ENCODE measurements at places on chromosomes 3 and 15.

- DNase-seq: no peak
Measured at GRCh38 chr3:48927928-48928327, 9.3 kb downstream of the ARIH2 start.

DNA sequence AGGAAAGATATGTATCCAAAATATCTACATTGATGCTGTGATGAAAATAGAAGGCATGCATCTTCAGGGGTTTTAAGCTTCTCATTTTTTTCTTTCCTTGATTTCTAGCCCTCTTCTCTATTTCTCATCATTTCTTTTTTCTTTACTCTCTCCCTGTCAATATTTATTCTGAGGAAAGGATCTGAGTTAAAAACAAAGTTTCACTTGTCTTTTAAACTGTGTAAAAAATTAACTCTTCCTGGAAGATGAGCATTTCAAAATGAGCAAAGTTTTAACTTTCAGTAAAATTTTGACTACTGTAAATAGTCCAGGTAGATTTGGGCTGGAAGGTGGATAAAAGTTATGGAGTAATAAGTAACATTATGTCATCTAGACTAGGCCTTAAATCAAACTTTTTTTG is 500.2 kb upstream of the GBE1 start:
- DNase-seq: no peak

- no peak for DNase-seq
Measured at GRCh38 chr3:14725564-14726440, 50.9 kb downstream of the C3orf20 start.

GRCh38 chr3:196219194-196219969 is 3.0 kb downstream of the SLC51A start:
- peak; percentile 90 for DNase-seq

DNA sequence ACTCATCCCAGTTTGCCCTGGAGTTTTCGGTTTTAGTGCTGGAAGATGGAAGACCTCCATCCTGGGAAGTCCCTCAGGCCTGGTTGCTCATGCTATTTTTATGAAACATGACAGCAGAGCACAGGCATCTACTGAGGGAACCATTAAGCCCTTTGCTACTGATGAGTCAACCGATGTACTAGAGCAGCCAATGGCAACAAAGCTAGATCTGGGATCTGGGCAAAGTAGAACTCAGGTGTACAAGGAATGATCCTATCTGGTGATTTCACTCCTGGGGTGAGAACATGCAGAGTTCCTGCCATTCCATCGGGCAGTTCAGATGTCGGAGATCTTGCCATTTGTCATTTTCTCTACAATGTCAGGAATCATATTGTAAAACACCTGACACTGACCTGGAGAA is 166.2 kb upstream of the NSMCE3 start:
- no peak for DNase-seq

DNA sequence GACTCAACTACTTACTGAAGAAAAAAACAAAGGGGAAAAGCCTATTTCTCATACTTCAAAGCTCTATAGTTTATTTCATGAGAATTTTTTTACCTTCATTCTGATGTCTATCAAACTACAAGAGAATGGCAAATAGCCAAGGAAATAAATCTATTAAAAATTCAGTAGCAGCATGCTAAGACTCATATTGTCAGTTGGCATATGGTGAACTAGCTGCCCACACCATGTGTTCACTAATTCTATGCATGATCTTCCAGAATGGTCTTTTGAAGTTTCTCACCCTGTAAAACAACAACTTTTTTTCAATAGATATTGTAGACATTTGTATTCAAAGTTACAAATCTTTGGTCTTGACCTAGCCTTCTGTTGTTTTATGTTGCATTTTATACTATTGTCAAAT is 386.2 kb downstream of the RSL24D1 start:
- no peak for DNase-seq

GRCh38 chr15:96334705-96335410 is 4.4 kb downstream of the NR2F2 start:
- DNase-seq: no peak

GRCh38 chr3:184588776-184589175 is 27.2 kb downstream of the EPHB3 start:
- DNase-seq: no peak

- DNase-seq: peak; percentile 66
Measured at GRCh38 chr3:49554633-49555265, 472 bp downstream of the BSN start.

GRCh38 chr3:14549256-14549919 is 9.2 kb upstream of the GRIP2 start:
- DNase-seq: peak; percentile 55

DNA sequence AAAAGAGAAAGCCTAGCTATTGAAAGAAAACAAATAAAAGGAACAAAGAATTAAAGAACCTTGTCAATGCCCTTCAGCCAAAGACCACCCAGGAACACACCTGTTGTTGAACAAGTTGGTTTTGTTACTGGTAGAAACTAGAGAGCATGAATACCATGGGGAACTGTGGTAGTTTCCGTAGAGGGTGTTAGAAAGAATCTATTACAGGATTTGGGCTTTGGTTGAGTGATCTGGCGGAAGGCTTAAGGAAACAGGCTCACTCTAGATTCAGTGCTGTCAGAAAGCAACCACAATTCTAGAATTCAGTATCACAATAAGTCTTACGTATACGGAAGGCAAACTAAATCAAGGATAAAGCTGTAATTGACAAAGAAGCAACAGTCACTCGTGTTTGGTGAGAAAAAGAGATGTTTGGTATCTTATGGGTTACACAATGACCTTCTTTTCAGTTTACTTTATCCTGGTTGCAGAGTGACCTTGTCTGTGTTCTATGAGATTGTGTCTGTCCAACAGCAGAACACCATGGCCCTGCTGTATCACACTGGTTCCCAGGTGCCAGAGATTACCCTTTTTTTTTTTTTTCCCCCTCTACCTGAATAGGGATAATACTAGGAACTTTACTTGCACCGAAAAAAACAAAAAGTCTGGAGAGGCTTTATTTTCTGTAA is 265.9 kb downstream of the SHQ1 start:
- no peak for DNase-seq

GRCh38 chr15:77538027-77538451 is 94.7 kb downstream of the LINGO1 start:
- no peak for DNase-seq

DNA sequence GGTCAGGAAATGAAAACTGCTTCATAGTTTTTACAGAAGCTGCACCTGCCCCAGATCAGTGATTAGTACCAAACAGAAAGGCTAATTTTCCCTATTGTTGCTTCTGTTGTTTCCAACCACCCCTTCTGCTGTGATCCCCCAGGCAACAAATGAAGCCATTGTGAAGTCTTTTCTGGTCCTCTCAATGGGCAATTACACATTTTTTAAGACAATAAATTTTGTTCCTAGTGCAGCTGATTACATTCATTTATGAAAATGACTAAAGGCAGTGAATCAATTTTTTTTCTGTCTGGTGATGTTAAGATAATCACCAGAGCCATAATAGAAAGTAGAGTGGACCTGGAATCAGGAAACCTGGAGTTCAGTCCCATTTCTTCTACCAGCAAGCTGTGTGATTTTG is 32.7 kb downstream of the GLDN start:
- DNase-seq: no peak

- peak; percentile 14 for DNase-seq
Measured at GRCh38 chr3:192835818-192836815, 81.5 kb downstream of the MB21D2 start.

GRCh38 chr15:22265056-22265945 is 185.0 kb downstream of the OR4M2 start:
- no peak for DNase-seq

DNA sequence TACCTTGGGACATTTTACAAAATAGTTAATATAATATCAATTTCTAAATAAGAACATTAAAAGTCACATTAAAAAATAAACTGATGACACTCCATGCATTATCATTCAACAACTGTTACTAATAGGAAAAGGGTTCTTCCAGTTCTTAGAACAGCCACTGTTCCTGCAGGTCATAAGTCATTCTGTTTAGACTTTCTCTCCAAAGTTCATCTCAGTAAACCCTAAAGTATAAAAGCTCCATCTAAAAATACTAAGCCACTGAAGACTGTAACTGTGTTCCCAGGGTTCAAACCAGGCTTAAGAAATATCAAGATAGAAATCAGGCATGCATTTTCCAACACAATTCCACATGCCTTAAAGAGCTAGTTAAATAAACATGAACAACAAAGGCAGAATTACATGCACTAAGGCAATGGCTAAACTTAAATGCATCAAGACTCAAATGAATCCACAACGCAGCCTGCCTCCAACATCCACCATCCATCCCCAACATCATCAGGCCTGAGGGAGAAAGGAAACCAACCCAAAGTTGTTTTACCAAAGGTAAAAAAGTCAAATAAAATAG is 46.2 kb downstream of the DMXL2 start:
- no peak for DNase-seq

DNA sequence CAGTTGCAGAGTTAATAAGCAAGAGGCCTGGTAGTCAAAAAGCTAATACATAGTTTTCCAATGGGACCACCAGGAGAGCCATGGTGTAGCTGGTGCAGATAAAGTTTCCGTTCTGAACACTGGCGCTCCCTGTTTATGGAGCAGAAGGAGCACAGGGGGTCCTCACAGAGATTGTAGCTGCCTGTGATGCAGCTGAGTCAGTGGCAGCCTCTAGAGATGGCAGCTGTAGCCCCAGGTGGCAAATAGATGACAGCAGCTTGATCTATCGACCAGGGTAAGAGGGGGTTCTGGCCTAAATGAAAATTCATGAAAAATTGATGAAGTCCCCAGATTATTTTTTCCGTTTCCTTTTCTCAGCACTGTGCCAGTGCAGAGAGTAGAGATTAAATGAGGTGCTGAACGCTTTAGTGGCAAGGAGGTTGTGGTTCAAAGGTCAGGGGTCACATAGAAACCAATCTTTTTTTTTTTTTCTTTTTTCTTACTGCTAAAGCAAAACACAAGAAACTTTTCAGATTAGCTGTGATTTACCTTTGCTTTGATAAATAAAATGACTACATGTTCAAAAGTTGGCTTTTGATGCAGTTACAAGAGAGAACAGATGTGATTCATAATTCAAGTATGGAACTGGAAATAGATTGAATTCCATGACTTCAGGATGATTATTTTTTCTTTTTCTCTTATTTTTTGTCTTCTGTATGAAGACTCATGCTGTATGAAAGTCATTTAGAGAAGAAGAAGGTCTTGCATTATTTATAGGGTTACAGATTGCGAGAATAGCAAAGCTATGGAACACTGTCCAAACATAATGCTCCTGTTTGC is 63.3 kb downstream of the ROBO2 start:
- DNase-seq: no peak

DNA sequence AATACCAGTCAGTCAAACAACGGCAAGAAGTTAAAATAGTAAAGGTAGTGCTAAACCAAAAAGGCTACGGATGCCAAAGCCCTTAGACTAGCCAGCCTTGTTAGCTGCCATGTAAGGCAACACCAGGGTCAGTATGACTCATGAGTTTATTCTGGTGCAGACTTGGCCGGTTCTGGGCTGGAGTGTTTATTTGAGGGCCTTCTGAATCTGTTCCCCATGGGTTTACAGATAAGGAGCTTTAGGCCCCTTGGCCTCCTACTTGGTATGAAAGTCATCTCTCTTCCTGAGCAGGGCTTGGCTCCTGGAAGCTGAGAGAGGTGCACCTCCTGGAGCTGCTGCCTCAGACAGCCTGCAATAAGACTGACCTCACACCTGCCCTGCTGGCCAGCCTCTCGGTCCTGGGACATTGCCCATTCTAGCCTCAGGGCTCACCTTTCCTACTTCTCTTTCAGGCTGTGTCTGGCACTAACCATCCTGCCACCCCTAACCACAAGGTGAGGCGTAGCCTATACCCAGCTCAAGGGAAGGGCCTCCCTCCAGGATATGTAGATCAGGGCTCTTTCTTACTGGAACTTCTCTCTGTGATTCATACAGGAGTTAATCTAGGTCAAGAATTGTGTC is 10.4 kb upstream of the RTP1 start:
- DNase-seq: peak; percentile 81

GRCh38 chr3:143605233-143605950 is 242.9 kb downstream of the SLC9A9 start:
- DNase-seq: no peak

DNA sequence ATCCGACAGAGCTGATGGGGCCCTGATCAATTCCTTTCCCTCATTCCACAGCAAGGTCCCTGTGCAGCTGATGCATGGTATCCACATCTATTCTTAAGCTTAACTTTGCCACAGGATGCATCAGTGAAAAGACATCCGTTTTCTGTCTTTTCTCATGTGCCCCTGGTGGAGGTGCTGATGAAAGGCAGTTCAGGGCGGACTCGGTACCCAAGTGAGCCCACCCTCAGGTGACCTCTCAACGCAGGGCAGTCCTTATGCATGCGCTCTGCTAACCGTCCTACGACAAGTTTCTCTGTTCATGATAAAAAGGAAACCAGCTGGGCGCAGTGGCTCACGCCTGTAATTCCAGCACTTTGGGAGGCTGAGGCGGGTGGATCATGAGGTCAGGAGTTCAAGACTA is 251.4 kb downstream of the ADAMTS17 start:
- DNase-seq: no peak

- no peak for DNase-seq
Measured at GRCh38 chr3:127183931-127184869, 8.7 kb upstream of the PRR23E start.

GRCh38 chr15:78004919-78005634 is 72.4 kb downstream of the TBC1D2B start:
- DNase-seq: peak; percentile 79

- no peak for DNase-seq
Measured at GRCh38 chr3:169659096-169659819, 4.3 kb downstream of the MECOM start.

DNA sequence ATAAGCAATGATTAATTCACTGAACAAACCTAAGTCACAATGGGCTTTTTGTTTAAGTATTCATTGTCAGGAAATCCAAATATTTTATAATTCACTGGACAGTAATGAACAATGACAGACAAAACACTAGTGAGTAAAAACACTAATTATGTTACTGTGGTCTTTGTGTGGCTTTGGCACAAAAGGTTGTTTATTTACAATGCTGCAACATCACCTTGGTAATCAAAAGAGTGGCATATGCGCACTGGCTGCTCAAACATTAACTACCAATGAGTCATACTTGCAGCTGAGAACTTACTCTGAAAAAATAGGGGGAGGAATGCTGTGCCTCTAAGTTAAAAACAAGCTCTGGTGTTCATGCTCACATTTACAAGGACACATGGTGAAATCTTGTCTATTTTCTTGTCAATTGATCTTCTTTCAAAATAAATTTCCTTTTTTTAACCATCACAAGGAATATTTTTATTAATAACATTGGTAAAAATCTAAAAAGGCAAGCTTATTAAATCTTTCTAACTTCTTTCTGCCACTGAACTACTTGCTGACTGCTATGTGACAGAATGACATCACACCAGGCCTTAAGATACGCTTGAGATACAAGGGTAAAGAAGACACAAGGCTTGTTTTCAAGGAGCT is 85.2 kb upstream of the PPIB start:
- DNase-seq: peak; percentile 87

DNA sequence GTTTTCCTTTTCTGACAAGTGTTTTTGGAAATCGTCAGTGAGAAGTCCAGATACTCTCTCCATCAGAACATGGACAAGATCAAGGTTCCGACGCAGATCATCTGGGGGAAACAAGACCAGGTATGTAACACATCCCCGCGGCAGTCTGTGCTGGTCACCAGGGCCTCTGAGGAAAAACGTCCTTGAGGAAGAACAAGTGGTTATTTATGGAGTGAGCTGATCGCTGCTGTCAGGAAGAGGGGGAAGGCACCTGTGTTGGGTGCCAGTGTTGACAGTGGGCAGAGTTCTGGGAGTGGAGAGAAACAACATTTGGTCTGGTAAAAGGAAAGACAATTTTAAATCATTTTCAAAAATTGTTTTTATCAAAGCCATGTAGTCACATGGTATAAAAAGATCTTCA is 20.7 kb upstream of the RPP14 start:
- DNase-seq: no peak

Measured in AG08395 (cell line).